ENCODE measurements at places on chromosomes 11 and 22.

DNA sequence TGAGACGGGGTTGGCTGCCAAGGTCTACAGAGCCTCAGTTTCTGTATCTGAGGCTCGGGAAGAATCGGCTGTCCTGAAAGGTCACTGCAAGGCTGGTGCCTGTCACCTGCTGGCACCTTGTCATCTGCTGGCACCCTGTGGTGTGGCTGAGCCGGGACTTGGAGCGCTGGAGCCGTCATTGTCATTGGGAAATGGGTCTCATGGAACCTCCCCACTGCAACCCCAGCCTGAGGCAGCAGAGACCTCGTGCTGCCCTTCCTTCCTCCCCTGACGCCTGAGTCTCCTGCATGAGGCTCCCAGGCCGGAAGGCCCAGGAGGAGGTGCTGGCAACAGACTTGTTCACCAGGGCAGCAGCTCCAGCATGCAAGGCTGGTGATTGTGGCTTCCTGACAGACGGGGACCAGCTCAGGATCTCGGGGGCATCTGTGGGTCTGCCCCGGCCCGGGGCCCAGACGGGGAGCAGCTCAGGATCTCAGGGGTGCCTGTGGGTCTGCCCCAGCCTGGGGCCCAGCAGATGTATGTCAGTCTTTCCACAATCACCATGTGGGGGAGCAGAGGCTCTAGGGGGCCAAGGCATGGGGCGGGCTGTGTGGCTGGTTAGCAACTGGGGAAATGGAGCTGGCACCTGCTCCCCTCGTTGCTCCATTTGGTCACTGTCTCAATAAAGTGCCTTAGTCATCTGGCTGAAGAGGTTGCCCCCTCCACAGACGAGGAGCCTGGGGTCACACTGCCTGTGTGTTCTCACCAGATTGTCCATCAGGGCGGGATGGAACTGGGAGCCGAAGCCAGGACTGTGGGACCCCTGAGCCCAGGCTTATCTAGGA, 668.7 kb downstream of the BRD1 start:
- no peak for DNase-seq

DNA sequence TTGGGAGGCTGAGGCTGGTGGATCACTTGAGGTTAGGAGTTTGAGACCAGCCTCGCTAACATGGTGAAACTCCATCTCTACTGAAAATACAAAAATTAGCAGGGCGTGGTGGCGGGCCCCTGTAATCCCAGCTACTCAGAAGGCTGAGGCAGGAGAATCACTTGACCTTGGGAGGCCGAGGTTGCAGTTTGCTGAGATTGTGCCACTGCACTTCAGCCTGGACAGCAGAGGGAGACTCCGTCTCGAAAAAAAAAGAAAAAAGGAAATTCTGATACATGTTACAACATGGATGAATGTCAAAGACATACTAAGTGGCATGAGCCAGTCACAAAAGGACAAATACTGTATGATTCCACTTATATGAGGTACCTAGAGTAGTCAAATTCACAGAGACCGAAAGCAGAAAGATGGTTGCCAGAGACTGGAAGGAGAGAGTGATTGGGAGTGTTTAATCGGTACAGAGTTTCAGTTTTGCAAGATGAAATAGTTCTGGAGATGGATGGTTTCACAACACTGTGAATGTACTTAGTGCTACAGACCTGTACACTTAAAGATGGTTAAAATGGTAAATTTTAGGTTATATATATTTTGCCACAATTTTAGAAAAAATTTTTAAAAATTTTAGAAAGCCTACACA, 92.3 kb downstream of the BLID start:
- peak; percentile 7 for DNase-seq

DNA sequence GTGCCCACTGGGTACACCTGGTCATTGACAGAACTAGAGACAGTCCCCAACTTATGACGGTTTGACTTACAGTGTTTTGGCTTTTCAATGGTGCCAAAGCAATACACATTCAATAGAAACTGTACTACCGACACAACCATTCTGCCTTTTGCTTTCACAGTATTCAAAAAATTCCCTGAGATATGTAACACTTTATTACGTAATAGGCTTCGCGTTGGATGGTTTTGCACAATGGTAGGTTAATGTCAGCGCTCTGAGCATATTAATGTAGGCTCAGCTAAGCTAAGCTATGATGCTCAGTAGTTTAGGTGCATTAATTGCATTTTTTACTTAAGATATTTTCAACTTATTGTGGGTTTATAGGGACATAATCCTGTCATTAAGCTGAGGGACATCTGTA, 105.1 kb upstream of the B3GAT1 start:
- no peak for DNase-seq

DNA sequence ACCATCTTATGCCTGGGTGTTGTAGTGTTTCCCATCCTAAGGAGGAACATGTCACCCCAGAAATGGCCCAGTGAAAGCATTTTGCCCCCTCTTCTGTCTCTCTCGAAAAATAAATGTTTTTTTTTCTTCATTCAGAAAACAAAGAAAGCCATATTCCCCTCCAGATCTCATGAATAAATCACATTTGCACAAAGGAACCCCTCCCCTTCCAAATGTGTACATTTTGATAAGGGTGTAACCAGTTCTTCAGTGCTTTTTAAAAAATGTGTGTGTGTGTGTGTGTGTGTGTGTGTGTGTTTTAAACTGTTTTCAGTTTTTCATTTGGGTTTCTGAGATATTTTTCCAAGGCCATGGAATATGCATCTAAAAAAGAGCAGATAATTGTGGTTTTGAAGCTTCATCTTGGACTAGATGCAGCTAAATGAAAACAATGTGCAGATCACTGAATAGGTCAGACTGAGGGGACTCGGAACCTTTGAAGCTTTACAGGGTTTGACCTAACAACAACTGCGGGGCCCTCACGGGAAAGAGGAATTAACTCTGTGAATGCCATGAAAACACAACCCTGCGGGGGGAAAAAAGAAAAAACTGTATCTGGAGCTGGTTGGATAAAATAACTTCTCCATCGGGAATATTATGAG, 76.4 kb downstream of the YAP1 start:
- DNase-seq = no peak

DNA sequence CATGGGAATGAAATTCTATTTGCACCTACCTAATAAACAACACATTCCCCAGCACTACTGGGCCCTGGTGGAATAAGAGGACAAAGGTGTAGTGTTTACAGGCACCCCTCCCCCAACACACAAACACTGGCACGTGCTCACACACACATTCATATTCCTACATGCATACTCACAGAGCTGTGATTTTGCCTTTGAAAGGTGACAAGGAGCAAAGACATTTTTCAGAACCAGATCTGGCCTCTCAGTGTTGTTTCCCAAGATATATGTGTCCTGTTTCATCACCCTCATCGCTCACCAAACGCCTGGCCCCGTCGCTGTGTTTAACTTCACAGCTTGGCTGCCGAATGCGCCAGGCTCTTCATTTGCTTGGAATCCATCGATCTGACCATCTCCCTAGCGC, 292.6 kb downstream of the NTM start:
- no peak for DNase-seq

- DNase-seq = no peak
These were observed 50.4 kb downstream of the ANO1 start for GRCh38 chr11:70128435-70128906.

- no peak for DNase-seq
These were observed 14.0 kb upstream of the MCHR1 start for GRCh38 chr22:40665312-40665711.

DNA sequence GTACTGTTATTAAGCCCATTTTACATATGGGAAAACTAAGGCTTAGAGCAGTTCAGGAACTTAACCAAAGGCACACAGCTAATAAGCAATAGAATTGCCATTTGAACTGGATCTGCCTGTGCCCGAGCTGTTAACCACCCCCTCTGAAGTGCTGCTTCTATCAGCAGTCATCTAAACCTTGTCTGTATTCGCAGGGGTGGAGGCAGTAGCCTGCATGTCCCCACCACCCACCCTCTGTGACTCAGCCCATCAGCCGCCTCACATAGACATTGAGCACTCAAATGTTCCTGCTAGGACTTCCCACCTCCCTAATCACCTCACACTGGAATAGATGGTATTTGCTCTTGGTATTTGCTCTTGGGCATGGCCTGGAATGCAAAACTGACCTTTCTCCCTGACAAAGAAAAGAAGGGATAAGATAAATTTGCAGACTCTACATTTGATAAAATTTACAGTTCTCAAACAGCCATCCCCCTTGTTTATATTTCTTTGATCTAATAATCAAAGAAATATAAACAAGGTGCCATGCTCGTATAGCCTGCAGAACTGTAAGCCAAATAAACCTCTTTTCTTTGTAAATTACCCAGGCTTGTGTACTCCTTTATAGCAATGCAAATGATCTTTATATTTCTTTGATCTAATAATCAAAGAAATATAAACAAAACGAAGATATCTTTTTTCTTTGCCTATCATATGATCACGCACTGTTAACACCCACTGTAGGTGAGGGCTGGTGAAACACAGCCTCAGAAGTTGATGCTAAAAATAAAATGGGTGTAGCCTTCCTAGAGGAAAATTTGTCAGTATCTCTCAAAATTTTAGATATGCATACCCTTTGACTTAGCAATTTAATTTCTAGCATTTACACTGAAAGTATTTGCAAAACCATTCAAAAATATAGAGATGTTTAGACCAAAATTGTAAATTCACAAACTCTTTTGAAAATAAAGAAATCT, 15.9 kb downstream of the DKK3 start:
- no peak for DNase-seq

GRCh38 chr11:43852057-43852636, 28.5 kb upstream of the ALKBH3 start:
- DNase-seq = peak; percentile 67

DNA sequence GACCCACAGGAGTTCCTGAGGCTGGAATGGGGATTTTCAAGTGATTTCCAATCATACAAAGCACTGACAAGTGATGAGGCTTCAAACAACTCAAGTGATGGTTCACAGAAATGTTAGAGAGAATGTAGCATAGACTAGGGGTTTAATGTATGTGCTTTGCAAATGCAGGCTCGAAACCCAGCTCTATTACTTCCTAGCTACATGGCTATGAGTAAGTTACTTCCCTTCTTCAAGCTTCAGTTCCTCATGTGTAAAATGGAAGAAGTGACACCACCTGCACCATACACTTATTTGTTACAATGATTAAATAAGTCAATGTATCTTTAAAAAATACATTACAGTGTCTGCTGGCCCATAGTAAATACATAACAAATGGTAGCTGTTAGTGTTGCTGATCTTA, 139.8 kb downstream of the CCDC81 start:
- DNase-seq = no peak

DNA sequence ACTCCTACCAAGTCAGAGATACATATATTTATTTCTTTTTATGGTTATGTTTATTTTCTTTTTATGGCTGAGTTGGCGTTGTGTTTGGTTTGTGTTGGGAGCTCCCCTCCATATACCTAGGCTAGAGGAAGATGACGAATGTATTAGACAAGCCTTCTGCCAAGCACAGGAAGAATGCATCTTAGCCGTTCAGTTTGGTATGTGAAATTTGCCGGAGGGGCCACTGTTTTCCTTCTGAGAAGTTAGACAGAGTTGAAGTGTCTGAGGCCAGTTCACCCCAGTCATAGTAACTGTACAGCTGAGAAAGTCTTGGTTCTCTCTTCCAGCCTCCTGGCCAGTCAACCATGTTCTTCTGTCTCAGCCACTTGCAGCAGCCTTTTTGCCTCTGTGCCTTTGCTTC, 29.8 kb downstream of the TEAD1 start:
- no peak for DNase-seq

DNA sequence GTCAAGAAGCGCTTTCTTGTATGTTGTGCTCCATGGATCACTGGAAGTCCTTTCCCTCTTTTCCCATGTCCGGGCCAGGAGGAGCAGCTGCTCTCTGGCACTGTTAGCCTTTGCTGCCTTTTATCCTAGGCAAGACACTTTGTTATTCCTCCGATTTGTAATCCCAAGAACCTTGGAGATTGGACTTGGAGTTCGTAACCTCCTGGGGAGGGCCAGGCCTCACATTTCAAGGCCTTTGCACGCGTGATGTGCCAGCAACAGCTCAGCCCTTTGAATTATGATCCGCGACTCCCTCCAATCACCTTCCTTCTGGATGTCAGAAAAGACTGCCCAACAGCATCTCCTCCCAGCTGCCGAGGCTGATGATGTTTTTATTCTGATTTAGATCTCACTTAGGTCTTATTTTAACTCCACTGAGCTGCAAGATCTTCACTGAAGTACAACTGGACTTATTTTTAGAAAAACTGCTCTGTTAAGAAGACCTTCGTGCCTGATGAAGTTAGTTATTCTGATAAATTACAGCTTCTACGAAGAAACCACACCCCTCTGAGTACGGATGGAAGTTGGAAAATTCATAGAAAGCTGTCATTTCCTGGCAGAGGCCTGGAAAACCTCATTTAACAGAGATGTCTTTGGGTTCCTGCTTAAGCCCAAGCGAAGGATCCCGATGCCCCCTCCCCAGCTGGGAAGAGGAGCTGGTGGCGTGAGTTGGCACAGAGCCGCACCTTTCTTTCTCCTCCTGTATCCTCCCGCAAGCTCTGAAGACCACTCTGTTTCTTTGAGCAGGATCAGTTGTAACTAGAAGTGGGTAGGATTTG, 62.4 kb downstream of the PARVB start:
- DNase-seq = no peak

GRCh38 chr22:45546333-45547015, 43.8 kb downstream of the FBLN1 start:
- no peak for DNase-seq

DNA sequence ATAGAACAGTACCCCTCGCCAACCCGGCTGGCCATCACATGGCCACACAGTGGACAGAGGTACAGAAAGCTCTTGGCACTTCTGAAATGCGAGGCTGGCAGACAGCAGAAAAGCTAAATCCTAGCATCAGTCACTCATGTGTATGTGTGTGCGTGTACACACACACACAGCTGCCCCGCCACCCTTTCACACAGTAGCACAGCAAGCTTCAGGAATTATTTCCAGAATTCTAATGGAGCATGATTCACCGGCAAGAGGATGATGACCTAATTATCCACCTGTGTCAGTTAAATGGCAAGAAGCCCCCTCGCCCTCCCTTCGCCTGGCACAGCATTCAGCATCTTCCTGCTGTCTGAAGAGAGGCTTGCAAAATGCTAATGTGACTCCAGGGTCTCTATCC, 336.0 kb downstream of the SHANK2 start:
- no peak for DNase-seq

- DNase-seq = no peak
These were observed 58.2 kb upstream of the DRD2 start for GRCh38 chr11:113533425-113533698.
